ENCODE measurements at places on chromosomes 1 and 21.

DNA sequence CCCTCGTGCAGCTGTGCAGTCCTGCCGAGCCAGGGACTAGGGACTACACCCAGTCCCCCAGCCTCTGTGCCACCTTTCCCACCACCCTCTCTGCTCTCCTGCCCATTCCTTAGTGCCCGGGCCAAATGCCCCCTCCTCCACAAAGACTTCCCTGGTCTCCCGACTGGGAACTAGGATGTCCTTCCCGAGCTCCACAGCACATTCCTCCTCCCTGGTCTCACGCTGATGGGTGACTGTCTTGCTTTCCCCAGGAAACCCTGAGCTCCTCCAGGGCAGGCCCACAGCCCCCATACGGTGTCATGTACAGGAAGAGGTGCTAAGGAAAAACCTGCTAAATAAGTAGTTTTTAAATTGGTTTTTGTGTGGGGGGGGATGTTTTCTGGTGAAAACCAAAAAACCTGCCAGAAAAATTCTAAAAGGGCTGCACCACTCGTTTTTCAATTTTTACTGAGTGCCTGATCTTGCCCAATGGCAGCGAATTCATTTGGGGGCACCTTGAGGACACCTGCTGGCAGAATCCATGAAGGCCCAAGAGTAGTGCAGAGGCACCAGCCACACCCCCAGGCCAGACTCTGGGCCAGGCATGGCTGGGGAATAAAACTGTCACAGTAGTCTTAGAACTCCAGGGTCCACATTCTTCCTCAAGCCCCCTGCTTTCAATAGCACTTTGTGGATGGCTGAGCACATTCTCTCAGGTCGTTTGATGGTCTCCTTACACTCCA, 50.4 kb downstream of the GLIS1 start:
- H3K4me1 ChIP-seq = no peaks in the 10 kb centered on the region
- H3K36me3 ChIP-seq = no peaks in the 10 kb centered on the region
- H3K27ac ChIP-seq = no peak overlapping the region
- DNase-seq = no peak
- H3K4me3 ChIP-seq = no peak overlapping the region

GRCh38 chr1:202155478-202156021, 4.9 kb downstream of the PTPN7 start:
- peaks cover 54% of the 10 kb centered on the region for H3K4me1 ChIP-seq
- H3K36me3 ChIP-seq = peaks cover 43% of the 10 kb centered on the region
- DNase-seq = no peak
- H3K4me3 ChIP-seq = no peak overlapping the region
- peak overlapping the region; percentile 65 for H3K27ac ChIP-seq
- peaks cover 13% of the 10 kb centered on the region for H3K27me3 ChIP-seq

DNA sequence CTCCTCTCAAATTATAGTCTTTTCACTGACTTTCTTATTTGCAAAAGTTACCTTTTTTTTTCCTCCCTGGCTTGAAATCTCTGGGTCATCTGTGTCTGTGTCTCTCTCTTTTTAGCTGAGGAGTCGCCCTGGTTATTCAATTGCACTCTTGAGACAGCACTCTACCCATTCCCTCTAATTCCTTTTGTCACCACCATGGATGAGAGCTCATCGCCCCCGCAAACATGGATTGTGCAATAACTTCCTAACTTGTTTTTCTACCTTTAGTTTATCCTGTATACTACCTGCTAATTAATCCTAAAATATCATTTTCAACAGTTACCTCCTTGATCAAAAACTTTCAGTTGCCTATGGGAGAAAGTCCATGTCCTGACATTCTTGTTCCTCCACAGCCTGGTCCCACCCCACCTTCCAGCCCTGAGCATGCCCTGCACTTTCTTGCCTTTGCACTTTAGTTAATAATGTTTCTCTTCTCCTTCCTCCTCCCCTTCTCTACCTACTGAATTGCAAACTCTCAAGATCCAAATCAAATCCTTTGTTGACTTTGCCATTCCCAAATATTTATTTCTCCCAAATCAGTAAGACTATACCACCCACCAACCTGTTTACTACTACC, 110.4 kb upstream of the MAGI3 start:
- H3K27ac ChIP-seq = no peak overlapping the region
- no peak for DNase-seq
- no peak overlapping the region for H3K4me3 ChIP-seq
- no peaks in the 10 kb centered on the region for H3K36me3 ChIP-seq

DNA sequence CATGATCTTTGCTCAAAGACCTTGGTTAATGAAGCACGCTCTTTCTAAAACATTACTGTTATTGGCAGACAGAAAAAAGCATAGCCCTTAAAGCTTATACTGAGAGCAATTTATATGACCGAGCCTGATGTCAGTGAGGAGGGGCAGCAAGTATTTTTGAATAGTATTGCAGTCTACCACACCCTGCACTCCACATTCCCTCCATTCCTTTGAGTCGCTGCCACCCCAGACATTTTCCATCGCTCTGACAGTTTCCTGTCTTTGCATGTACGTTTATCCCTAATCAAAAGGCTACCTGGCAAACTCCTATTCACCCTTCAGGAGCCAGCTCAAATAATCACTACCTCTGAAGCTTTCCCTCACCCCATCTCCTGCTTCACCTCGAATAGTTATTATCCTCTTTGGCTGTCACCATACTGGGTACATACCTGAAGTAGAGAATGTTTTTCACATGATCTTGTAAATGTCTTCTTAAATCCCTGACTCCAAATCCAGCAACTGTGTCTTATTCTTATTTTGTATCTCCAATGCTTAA, 5.5 kb upstream of the JUN start:
- H3K27ac ChIP-seq = peak overlapping the region; percentile 9
- peaks cover 6% of the 10 kb centered on the region for H3K36me3 ChIP-seq
- H3K4me1 ChIP-seq = peaks cover 21% of the 10 kb centered on the region
- no peak for DNase-seq
- peaks cover 13% of the 10 kb centered on the region for H3K27me3 ChIP-seq

- no peak for DNase-seq
- H3K4me1 ChIP-seq = peaks cover 52% of the 10 kb centered on the region
- H3K27me3 ChIP-seq = peaks cover 3% of the 10 kb centered on the region
- H3K4me3 ChIP-seq = no peak overlapping the region
- H3K36me3 ChIP-seq = no peaks in the 10 kb centered on the region
These were observed 3.3 kb upstream of the ADAR start for GRCh38 chr1:154611150-154611862.

- no peaks in the 10 kb centered on the region for H3K27me3 ChIP-seq
- DNase-seq = peak; percentile 16
- H3K4me3 ChIP-seq = no peak overlapping the region
- peaks cover 47% of the 10 kb centered on the region for H3K4me1 ChIP-seq
These were observed 6.7 kb downstream of the ECE1 start for GRCh38 chr1:21283524-21283923.

GRCh38 chr1:59972216-59972927, 45.8 kb upstream of the CYP2J2 start:
- H3K4me1 ChIP-seq = peaks cover 3% of the 10 kb centered on the region
- no peak overlapping the region for H3K4me3 ChIP-seq
- peaks cover 6% of the 10 kb centered on the region for H3K27me3 ChIP-seq
- no peak for DNase-seq

DNA sequence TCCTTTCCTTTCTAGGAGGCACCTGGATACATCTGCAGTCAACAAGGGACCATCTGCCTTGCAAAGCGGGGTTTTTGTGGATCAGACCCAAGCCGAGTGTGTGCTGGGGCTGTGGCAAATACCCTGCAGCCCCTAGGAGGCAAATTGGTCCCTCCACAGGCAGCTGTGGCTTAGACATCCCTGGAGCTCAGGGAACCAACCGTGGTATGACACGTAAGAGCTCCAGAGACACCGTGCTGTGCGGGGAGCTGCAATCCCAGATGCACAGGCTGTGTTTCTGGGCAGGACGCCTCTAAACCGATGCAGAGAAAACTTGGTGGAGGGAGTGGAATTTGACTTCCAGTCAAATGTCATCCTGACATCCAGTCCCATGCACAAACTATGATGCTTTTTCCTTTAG, 141.5 kb downstream of the KAZN start:
- no peaks in the 10 kb centered on the region for H3K4me1 ChIP-seq
- H3K4me3 ChIP-seq = no peak overlapping the region
- no peak for DNase-seq
- no peak overlapping the region for H3K27ac ChIP-seq
- H3K36me3 ChIP-seq = no peaks in the 10 kb centered on the region

DNA sequence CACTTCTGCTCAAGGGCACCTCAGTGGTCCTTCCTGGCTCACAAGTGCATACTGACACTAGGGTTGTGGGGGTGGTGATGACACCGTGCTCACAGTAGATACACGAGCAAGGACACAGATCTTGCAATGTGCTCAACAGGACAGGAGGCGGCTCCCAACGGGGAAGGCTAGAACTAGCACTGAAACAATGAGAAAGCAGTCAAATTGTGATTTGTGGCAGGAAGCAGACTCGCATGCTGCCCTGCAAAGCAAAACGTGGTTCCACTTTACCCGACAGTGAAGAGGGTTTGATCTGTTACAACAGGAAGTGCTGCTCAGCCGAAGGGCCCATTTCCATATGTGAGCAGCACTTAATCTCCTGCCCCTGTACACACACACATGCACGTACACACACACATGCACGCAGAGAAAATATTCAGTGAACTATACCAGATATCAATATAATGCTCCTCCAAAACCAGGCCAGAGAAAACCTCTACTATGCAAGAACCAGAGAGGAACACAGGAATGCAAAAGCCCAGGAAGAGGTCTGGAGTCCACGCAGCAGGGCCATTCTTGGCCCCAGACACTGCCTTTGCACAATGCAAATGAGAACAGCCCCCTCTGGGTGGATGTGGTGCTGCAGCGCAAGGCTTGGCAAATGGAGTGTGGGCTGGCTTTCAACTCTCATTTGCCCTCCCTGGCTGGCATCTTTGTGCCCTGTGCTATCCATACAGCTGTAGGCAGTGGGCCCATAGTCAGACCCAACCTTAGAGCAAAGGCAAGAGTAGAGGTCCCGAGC, 47.1 kb downstream of the KANK4 start:
- peak overlapping the region; percentile 35 for H3K4me3 ChIP-seq
- DNase-seq = peak; percentile 14
- H3K27me3 ChIP-seq = no peaks in the 10 kb centered on the region

- H3K4me1 ChIP-seq = no peaks in the 10 kb centered on the region
- no peak overlapping the region for H3K4me3 ChIP-seq
- H3K27me3 ChIP-seq = peaks cover 2% of the 10 kb centered on the region
These were observed 124.3 kb downstream of the PGBD5 start for GRCh38 chr1:230301822-230302221.

GRCh38 chr1:8456308-8456912, 138.5 kb downstream of the SLC45A1 start:
- H3K27me3 ChIP-seq = no peaks in the 10 kb centered on the region
- H3K36me3 ChIP-seq = peaks cover 6% of the 10 kb centered on the region
- no peak overlapping the region for H3K27ac ChIP-seq
- H3K4me3 ChIP-seq = no peak overlapping the region
- peaks cover under 1% of the 10 kb centered on the region for H3K4me1 ChIP-seq
- no peak for DNase-seq

DNA sequence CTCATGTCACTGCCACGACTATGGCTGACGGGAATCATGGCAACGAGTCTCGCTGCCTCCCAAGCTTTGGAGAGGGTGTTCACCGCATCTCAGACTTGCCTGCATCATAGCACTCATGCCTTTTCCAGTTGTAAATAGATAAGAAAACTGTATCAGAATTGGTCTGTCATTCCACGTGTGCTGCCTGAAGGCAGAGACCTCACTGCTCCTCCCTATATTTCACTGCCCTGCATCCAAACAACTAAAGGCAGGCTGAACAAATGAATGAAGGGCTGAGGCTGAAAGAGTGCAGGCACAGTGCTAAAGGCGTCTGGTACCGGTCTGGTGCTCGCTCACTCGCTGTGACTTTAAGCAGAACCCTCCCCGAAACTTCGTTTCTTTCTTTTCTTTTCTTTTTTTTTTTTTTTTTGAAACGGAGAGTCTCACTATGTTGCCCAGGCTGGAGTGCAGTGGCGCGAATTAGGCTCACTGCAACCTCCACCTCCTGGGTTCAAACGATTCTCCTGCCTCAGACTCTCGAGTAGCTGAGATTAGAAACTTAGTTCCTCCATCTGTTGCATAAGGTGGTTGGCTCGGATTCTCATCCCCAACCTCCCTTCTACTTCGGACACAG, 542 bp downstream of the EIF2B3 start:
- H3K4me1 ChIP-seq = peaks cover 23% of the 10 kb centered on the region
- H3K36me3 ChIP-seq = peaks cover under 1% of the 10 kb centered on the region
- H3K27ac ChIP-seq = peak overlapping the region; percentile 86
- DNase-seq = no peak
- peak overlapping the region; percentile 98 for H3K4me3 ChIP-seq

GRCh38 chr1:227038401-227038800, 98.3 kb downstream of the COQ8A start:
- DNase-seq = no peak
- no peaks in the 10 kb centered on the region for H3K4me1 ChIP-seq
- H3K4me3 ChIP-seq = no peak overlapping the region
- H3K36me3 ChIP-seq = no peaks in the 10 kb centered on the region

GRCh38 chr1:223707256-223708000, 4.9 kb upstream of the CAPN2 start:
- no peak overlapping the region for H3K27ac ChIP-seq
- H3K4me3 ChIP-seq = no peak overlapping the region
- no peak for DNase-seq
- H3K4me1 ChIP-seq = peaks cover 26% of the 10 kb centered on the region
- H3K36me3 ChIP-seq = no peaks in the 10 kb centered on the region
- no peaks in the 10 kb centered on the region for H3K27me3 ChIP-seq

DNA sequence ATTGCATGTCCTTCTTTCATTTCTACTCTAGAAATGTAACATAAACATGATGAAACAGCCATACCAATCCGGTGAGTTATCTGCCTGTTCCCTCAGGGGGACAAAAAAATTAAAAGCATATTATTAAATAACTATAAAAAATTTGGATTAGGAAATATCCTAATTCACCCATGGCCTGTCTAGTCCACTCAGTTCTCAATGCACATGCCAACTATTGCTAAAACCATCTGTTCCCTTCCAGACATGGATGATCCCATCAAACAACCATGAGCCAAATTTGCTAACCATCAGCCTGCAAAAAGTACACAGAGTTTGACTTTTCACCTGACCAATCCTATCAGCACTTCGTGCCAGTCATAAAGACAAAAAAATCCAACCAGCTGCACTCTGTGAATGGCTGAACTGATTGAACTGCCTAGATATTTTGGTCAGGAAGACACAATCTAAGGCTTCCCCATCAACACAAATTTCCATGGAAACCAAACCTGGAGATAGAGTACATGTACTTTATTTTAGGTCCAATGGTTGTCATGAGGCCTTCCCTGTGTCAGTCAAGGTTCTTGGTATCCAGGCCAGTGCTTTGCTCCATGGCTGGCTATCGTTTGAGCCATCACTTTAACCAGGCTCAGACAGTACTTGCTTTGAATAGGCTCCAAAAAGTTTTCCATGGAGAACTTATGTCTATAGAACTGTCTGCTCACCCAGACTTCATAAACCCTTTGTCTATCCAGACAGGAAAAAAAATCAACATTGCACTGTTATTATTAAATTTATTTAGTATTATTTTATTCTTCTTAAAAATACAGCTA, 570.8 kb downstream of the LTN1 start:
- DNase-seq = no peak
- H3K27me3 ChIP-seq = no peaks in the 10 kb centered on the region
- no peak overlapping the region for H3K27ac ChIP-seq
- no peak overlapping the region for H3K4me3 ChIP-seq
- H3K4me1 ChIP-seq = peaks cover 8% of the 10 kb centered on the region
- no peaks in the 10 kb centered on the region for H3K36me3 ChIP-seq

GRCh38 chr21:41727784-41728763, 38.8 kb downstream of the RIPK4 start:
- H3K27ac ChIP-seq = no peak overlapping the region
- H3K4me1 ChIP-seq = no peaks in the 10 kb centered on the region
- no peak for DNase-seq
- H3K36me3 ChIP-seq = no peaks in the 10 kb centered on the region
- peaks cover 5% of the 10 kb centered on the region for H3K27me3 ChIP-seq
- H3K4me3 ChIP-seq = no peak overlapping the region

GRCh38 chr1:98048244-98048643, 127.4 kb upstream of the DPYD start:
- H3K27ac ChIP-seq = no peak overlapping the region
- H3K36me3 ChIP-seq = no peaks in the 10 kb centered on the region
- H3K27me3 ChIP-seq = peaks cover 47% of the 10 kb centered on the region
- peak; percentile 57 for DNase-seq

Measured in immature natural killer cell (primary cell).